ENCODE measurements at places on chromosomes 7 and 10. TPM values are rescaled to one million over a fixed set of nuclear protein-coding genes. Genes with fewer than 3 reads are reported as not detected.

DNA sequence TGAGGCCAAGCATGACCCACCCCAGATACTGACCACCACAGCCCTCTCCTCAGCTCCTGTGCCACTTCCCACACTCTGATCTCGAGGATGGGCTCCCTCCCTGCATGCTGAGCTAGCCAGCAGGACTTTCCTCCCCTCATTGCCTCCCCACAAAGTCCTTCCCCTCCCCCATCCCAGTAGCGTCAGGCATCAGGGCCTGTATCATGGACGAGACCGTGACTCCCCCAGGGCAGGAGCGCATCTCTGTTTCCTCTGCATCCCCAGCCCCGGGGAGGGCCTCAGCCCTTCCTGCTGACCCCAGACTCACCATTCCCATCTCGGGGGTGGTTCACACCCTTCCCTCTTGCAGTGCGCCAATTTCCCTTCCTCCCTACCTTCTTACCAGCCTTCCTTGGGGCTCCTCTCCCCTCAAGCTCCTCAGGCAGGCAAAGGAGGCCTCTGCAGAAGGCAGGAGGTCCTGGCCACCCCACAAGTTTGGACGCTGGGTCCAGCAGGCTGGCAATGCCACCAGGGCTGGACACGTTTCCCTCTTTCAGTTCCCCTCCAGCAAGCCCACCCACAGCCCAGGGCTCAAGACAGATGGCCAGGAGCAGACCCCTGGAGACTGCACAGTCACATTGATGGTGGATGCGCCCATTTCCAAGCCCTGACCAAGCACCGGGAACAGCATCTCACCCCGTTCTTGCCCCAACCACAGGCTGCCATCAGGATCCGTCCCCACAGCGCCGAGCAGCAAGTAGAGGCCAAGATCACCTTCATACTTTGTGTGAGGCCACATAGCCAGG is 36.5 kb downstream of the GRID1 start:
- DNase-seq = no peak

DNA sequence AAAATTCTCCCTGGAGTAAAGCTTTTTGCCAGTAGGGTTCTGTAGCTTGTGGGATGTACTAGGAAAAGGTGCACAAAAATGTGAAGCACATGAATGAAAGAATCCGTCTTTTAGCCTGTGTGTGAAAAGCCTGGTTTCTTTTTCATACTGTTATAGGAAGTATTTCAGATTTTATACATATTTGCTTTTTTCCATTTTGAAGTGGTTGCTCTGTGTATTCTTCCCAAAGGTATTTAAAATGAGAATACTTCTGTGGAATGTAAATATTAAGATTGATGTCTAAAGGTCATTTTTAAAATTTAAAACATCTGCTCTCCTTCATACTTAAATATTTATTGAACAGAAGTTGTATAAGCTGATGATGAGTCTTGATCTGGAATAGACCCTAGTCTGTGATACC is 96.8 kb downstream of the CDK14 start:
- no peak for DNase-seq

- no peak for DNase-seq
Measured at GRCh38 chr7:110994028-110994967, 96.6 kb upstream of the LRRN3 start.

- DNase-seq = no peak
Measured at GRCh38 chr10:128875956-128876736, 590.9 kb upstream of the MGMT start.

GRCh38 chr7:77290425-77290824 is 90.8 kb upstream of the FGL2 start:
- no peak for DNase-seq

- DNase-seq = no peak
Measured at GRCh38 chr10:75803816-75804552, 372.6 kb downstream of the LRMDA start.

GRCh38 chr10:7526017-7526400 is 115.2 kb upstream of the SFMBT2 start:
- DNase-seq = no peak

DNA sequence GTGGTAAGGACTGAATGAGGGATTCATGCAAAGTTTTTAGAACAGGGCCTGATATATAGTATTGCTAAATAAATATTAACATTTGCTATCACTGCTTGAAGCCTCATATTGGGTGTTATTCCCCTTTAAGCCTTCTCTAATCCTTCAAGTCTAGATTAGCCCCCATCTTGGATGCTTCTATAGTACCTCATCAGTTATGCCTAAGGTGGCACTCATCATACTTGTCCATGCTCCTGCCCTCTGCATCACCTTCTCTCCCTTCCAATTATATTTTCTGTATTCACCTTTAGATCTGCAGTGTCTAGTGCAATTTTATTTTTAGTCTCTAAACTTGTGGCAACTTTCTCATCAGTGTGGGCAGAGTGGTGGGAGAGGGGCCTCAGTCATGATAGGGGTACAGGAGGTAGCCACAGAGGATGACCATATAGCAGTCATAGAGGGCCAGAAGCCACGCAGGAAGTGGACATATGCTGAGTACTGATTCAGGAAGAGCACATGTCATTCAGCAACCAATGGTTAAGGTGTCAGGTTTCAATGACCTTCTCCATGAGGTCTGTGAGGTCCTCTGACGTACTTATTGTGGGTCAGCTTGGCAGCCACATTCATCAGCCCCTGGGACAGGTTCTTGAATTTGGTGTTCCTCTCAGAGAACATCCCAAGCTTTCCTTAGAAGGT is 2.5 kb downstream of the ENTPD1 start:
- no peak for DNase-seq

- no peak for DNase-seq
Measured at GRCh38 chr10:89303161-89303560, 1.3 kb downstream of the IFIT2 start.

- DNase-seq = no peak
Measured at GRCh38 chr10:86733260-86733671, 23.2 kb upstream of the BMPR1A start.

DNA sequence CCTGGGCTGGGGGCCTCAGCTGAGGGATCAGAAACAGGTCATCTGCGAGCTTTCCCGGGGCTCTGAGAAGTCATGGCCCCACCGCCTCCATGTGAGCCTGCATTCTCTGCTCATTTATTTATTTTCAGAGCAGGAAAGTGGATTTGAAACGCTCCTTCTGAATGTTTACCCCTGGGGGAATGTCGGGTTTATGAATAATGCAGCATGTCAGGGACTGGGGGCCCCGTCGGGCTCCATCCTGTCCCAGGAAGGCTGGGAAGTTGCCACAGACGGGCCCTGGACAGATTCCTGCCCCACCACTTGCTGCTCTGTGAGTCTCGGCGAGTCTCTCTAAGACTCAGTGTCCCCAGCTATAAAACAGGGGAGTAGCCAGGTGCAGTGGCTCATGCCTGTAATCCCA is 11.9 kb upstream of the GTF2IRD1 start:
- DNase-seq = no peak

GRCh38 chr7:6675807-6676405 is 30.8 kb downstream of the ZNF12 start:
- no peak for DNase-seq

GRCh38 chr10:108556186-108556585 is 1367.1 kb downstream of the XPNPEP1 start:
- DNase-seq = no peak

The ZFYVE27 gene
- total RNA-seq = 28.4 TPM

The GHRHR gene
- total RNA-seq = not detected

The KLHDC10 gene
- 25.8 TPM for total RNA-seq

The PKD2L1 gene
- 0.17 TPM for total RNA-seq

The SUGCT gene
- total RNA-seq = 4.4 TPM

The MACROH2A2 gene
- 41.4 TPM for total RNA-seq

The PDCD11 gene
- 106 TPM for total RNA-seq
